ENCODE measurements at places on chromosomes 13 and 19.
A peak's percentile ranks its signal among the peaks of the same experiment; 100 is the strongest.

DNA sequence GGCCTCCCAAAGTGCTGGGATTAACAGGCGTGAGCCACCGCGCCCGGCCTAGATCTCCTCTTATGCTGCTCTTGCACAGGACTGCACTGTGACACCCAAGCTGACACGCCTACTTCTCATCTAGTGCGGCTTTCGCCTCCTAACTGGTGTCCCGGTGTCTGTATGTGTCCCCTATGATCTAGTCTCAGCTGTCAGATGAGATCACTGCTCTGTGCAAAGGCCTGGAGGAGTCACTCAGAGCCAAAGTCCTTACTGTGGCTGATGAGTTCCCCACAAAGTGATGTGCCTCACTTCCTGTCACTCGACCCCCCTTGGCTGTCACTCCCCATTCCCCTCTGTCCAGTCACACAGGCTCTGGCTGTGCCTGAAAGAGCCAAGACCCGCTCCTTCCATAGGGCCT lies 2.5 kb downstream of the ZNF556 start:
- DNase-seq = no peak

GRCh38 chr13:114279146-114279545 lies 2.3 kb upstream of the UPF3A start:
- no peak for DNase-seq

GRCh38 chr13:46751811-46752635 lies 44.9 kb downstream of the ESD start:
- peak; percentile 69 for DNase-seq

DNA sequence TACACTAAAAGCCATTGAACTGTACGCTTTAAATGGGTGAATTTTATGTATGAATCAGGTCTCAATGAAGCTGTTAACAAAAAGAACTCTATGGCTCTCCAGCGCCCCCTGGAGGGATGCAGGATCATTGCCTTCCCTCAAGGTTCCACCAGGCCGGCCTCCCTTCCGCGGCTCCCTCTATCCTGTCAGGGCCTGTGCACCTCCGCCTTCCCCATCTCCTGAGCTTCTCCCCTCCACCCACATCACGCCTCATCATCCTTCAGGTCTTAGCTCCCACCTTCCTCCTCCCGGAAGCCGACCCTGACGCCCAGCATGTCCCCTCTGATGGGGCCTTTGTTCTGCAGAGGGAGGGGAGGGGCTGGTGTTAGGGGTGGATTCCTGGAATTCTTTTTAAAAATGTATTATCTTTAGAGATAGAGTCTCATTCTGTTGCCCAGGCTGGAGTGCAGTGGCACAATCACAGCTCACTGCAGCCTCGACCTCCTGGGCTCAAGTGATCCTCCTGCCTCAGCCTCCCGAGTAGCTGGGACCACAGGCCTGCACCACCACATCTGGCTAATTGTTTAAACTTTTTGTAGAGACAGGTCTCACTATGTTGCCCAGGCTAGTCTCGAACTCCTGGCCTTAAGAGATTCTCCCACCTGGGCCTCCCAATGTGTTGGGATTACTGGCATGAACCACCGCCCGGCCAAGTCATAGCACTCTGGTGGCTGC lies 27.7 kb downstream of the MEIS3 start:
- peak; percentile 90 for DNase-seq

DNA sequence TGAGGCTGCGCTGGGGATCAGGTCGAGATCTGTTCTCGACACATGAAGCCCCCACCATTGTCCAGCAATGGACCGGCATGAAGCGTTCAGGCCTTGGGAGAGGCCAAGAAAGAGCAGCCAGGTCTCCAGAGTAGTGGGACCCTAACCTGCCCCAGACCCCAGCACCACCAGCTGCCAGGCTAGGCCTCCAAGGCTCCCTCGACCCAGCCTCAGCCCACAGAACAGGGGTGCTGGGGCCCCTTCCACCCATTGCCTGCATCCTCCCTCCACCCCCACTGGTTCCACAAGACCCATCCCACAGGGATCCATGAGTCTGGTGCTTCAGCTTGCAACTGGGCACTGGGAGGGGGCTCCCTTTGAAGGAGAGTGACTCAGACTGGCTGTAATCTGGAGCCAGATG lies 120.3 kb downstream of the TUBA3C start:
- DNase-seq = no peak
